Activated CD4-positive, CD25-positive, alpha-beta regulatory T cell treated with anti-CD3 and anti-CD28 coated beads, Interleukin-2, amount 50 U/mL, for 72 hours (primary cell): ENCODE measurements at places on chromosomes 6 and 20.
A peak's percentile ranks its signal among the peaks of the same experiment; 100 is the strongest.

GRCh38 chr6:31510007-31510406, 12.1 kb downstream of the MICB start:
- DNase-seq = peak; percentile 8

DNA sequence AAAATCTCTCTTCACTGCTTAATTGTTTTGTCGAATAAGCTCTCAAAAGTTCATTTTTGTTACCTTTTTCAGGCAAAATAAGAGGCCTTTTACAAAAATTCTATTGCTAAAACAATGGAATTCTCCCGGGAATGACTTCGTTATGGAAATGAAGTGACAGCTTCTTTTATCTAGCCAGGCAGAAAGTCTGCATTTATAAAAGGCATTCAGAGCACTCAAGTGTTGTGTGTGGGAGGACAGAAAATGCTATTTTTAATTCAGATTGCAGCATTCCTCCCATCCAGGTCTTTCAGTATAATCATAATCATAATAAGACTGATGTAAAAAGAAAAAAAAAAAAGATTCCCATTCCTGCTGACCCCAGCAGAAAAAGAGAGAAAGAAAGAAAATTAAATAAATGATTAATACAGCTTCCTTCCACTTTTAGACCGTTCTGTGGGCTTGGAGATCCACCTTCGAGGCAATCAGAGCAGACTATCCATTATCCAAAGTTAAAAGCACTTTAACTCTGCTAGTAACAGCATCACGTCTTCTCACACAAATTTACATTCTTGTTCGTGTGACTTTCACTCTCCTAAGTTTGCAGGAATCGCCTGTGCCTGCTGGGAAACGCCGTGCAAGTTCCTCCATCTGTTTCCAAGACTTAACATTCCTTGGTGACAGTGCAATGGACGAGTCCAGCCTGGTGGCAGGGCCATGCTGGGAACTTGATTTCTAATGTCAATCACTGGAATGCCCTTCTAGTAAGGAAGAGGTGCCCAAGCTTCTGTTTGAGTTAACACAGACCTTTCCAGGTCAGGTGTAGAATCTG, 258.8 kb downstream of the GMPR start:
- DNase-seq = no peak

DNA sequence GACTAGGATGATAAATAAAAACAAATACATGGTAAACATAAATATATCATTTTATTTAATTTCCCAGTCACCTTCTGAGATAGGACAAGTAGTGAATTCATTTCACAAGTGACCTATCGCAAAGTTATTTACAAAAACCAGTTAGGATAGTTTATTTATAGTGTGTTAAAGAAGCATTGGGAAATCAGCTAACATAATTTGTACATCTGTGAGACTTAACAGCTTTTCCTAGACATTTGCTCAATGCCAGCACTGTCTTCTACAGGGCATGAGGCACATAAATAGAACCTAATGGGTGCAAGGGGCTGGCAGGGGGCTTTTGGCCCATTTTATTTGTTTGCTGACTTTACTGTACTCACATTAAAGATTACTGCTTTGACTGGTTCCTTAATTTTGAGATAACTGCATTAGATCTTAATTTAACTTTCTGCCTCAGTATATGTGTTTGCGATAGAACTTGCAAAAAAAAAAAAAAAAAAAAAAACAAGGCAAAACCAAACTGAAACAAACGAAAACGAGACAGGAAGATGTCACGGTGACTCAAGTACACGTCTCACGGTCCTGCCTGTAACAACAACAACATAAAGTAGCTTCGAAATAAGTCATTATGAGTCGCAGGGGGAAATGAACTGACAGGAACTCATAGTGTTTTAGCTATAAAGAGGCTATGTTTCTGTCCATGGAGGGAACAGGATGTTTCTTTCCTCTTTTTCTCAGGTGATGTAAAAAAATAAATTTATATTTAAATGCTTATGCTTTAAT, 133.7 kb upstream of the GMDS start:
- no peak for DNase-seq

- no peak for DNase-seq
Measured at GRCh38 chr6:169786349-169786748, 34.9 kb downstream of the ERMARD start.

DNA sequence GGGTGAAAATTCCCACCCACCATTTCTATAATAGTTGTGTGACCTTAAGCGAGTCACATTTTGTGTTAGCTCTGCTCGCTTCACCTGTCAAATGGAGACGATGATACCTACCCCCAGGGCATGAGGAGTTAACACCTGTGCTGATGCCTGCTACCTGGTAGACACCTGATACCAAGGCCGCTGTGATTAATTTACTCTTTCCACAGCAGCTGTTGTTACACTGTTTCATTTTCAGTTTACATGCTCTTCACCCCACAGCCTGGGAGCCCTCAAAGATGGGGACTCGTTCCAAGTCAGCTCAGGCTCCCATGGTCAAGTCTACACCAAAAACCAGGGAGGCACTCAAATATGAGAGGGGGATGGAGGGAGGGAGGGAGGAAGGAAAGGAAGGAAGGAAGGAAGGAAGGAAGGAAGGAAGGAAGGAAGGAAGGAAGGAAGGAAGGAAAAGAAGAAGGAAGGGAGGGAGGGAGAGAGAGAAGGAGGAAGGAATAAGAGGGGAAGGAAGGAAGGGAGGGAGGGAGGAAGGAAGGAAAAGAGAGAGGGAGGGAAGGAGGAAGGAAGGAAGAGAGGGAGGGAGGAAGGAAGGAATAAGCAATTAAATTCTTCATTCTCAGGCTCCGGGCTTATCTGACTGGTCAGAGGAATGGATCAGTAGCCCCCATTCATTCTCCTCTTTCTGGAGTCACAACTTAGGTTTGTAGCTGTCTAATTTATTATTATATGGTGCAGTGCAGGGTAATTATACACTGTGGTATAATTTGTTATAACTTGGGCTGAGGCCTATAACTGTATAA, 40.9 kb downstream of the PDYN start:
- DNase-seq = no peak
